ENCODE measurements at places on chromosomes 1 and 21.

DNA sequence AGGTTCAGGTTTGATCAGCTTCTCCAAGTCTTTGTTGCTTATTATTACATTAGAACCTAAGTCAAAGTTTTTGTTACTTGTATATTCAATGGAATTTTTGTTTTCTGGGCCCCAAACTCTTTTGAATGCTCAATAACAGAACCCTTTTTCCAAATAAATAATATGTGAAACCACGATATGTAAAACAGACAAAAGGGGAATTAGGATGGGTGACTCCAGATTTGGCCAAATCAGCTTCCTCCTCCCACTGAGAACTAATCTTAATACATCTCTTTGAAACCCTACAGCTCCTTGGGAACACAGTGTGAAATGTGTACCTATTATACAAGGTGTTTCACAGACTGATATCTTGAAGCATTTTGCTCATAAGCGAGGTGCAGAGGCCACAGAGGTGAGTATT is 67.0 kb upstream of the TNFSF18 start:
- no peak for DNase-seq

GRCh38 chr1:78387201-78387600 is 103.6 kb upstream of the PTGFR start:
- no peak for DNase-seq

DNA sequence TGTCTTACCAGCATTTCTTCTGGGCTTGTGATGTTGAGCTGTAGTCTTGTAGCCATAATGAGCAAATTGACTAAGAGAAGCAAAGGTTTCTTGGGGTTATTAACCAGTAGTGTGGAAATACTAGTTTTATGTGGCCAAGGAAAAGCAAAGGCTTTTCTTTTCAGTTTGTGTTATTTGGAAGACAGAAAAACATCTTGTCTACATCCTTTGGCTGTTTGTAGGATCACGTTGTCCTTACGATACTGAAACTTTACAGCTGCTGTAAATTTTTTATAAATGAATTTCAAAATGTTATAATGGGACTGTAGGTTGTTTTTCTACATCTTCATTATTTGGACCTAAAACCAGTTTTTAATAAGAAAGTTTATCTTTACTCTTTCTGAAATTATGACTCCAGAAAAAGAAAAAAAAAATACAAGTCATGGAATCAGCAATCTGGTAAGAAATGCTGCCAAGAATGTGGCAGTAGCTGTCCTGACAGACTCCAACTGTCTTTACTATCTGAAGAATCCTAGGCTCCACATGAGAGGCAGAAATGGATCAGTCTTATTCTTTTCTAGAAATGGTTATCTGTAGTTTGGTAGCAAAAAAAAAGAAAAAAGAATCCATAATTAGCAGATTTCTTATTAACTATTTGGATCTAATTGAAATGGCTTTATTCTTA is 41.6 kb upstream of the QSOX1 start:
- DNase-seq, result no peak

DNA sequence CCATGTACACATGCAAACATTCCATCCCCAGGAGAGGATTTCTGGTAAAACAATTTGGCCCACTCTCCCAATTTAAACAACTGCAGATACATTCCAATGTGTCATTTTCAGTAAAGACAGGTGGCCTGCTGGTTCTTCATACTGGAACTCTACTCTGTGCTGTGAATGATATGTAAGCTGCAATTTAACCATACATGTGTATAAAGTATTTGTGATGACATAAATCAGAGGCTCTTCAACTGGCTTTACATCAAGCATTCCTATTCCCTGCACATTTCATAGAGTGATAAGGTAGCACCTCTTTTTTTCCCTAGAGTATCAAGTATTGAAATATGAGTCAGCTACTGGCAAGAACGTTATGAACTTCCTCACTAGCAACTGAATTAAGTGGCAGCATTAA is 649.5 kb upstream of the ADGRL2 start:
- peak; percentile 11 for DNase-seq

DNA sequence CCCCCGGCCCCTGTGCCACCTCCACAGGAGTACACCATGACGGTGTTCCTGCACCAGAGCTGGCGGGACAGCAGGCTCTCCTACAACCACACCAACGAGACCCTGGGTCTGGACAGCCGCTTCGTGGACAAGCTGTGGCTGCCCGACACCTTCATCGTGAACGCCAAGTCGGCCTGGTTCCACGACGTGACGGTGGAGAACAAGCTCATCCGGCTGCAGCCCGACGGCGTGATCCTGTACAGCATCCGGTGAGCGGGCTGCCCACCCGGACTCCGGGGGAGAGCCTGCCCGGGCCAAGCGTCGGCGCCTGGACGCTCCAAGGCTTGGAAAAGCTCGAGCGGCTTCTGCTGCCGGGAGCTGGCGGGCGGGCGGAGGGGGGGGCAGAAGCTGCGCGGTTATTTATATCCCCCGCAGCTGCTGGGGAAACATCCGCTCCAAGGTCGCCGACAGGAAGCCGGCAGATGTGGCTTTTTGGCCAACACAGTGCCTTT is 6.4 kb downstream of the GABRD start:
- DNase-seq, result peak; percentile 50

GRCh38 chr1:204921855-204922516 is 51.3 kb downstream of the NFASC start:
- DNase-seq, result no peak

DNA sequence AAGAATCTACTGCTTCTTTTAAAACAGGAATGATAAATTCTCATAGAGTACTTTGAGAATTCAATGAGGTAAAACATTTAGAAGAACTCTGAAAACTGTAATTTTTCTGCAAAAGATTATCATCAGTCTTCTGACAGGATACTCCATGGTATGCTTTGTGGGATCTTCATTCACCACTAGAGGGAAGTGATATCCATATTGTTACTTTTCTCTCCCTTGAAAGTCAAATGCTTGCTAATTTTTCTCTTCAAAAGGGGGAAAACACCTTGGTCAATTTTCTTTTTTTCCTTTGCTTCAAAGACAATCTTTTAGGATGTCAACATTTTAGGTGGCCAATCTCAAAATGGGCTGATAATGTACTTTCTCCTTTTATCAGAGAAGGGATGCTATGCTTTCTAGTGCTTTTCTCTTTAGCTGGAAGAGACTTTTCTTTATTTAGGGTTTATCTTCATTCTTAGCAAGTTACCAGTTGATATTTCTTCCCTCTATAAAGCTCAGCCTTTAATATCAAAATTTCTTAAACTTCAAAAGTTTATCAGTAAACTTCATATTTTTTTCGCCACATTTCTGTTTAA is 95.5 kb downstream of the NEGR1 start:
- DNase-seq, result peak; percentile 32

DNA sequence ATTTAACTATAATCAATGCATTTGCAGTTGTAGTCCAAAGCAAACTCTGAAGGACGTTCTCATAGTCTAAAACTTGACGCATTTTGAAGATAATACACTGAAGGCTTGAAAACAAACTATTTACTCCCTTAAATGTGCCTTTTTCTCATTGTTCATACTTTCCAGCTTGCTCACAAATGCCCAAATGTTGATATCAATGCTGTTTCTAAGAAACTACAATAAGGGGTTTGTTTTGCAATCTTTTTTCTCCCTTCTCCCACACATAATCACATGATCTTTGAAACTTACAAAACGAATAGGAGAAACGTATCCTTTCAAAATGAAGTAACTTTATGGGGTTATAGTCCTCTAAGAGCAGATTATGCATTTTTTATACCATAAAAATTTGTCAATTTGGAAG is 508.7 kb downstream of the DPYD start:
- DNase-seq, result no peak

GRCh38 chr1:12424087-12424529 is 193.9 kb downstream of the DHRS3 start:
- DNase-seq, result no peak

GRCh38 chr1:64867266-64867665 is 99.1 kb downstream of the JAK1 start:
- DNase-seq, result no peak

- DNase-seq, result peak; percentile 4
Measured at GRCh38 chr21:31623664-31624063, 35.8 kb upstream of the SOD1 start.

DNA sequence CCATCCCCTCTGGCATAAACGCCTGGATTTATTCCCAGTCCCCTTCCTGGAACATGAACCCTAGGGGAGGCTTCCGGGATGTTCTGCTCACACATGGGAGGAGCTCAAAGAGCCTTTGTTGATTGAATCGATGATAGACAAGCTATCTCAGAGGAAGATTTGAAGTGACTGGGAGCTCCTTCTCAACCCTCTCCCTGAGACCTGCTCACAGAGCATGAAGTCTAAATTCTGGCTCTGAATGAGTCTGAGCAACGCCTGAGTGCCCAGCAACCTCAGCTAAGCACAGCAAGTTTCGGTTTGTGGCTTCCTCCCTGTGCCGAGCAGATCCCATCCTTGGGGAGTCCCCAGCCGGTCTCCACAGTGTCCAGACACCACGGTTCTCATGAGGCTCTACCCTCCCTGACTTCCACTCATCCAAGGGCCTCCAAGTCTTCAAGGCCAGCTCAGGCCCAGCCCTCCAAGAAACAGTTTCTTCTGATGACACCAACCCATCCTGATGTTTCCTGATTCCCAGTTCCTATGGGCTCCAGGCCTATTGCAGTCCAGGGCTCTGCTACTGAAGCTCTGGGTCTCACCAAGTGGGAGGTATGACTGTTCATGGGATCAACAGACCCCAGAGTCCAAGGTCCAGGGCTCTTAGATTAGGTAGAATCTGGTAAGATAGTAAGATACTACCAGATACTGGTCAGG is 190.8 kb downstream of the DYRK1A start:
- DNase-seq, result no peak

DNA sequence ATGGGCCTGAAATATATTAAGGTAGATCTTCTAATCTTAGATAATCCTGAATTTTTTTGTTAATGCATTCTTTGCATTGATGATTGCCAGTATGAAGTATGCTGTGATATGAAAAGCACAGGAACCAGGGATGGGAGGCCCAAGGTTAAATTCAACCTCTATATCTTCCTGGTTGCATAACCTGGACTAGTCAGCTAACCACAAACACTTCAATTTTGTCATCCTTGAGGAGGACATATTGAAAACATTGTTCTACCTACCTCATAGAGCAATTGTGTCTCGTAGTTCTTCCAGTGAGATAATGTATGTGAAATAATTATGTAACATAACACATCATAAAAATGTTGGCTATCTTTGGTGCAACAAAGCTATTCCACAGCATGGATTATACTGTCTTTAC is 25.6 kb downstream of the PDC start:
- DNase-seq, result peak; percentile 10

DNA sequence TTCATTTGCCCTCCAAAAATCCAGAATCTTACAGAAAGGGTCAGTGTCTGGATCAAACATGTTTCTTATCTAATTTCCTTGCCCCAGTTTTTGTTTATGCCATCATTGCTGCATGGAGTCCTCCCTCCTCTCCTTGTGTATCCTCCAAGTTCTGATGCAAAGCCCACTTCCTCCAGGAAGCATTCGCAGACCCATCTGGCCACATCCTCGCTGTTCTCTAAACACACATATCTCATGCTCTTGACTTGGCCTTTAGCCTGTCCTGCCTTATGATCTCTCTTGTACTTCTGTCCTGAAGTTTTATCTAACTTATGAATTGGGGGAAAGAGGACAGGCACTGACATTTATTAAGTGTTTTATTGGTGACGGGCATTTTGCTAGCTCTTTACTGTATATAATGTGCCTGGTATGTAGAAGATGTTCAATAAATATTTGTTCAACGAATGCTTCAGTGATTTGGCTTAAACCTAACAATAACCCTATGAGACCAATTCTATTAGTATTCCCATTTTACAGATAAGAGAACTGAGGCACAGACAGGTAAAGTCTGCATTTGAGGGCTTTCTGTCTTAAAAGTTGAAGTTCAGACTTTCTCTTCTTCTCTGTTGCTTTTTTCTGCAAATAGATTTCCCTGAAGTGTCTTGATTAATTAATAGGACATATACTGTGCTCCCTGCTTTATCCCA is 19.2 kb upstream of the ID3 start:
- no peak for DNase-seq

DNA sequence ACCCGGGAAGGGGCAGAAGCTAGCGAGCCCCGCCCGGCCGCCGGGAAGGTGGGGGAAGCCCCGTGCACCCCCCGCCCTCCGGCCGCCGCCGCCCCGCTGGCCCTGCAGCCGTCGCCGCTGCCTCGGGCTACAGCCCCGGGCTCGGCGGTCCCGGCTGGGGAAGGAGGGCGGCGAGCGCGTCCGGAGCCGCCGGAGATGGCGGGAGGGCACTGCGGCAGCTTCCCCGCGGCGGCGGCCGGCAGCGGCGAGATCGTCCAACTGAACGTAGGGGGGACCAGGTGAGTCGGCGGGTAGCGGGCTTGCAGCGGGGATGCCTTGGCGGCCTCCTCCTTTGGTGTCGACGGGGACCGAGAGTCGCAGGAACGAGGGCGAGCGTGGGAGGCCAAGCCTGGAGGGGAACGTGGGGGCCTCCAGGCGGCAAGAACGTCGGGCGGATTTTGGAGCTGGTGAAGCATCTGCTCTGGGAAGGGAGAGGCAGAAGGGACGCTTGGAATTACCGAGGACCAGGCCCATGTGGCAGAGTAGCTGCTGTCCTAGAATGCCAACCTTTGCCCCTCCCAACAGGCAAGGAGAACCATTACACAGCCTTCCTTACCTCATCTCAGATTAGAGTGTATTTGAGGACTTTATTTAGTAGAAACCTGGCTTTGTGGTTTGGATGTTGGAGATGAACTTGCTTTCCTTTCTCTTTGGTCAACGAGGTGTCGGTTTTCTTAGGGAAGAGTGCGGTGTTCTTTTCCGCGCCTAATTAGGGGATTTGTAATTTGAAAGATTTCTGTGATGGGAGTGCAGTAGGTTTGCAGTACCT is 591 bp downstream of the KCTD3 start:
- DNase-seq, result peak; percentile 67

- peak; percentile 71 for DNase-seq
Measured at GRCh38 chr1:231970684-231971083, 344.1 kb downstream of the DISC1 start.

GRCh38 chr1:77303387-77303786 is 21.6 kb downstream of the AK5 start:
- DNase-seq, result no peak

DNA sequence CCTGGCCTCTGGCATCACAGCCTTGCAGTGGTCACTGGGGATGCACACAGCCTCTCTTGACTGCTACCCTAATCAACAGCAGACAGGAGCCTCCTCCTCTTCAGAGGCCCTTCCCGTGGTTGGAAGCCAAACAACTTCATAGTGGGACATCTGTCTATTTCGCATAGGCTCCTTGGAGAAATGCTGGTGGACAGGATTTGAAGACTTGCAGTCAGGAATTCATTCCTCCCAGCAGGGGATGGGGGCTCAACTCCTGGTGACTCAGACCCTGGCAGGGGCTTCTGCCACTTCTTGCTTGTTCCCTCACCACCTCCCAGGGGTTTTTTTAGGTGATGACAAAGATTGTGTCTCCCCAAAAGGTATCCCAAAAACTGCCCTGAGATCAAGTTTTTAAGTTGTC is 191.7 kb upstream of the CAMK1G start:
- DNase-seq, result no peak

DNA sequence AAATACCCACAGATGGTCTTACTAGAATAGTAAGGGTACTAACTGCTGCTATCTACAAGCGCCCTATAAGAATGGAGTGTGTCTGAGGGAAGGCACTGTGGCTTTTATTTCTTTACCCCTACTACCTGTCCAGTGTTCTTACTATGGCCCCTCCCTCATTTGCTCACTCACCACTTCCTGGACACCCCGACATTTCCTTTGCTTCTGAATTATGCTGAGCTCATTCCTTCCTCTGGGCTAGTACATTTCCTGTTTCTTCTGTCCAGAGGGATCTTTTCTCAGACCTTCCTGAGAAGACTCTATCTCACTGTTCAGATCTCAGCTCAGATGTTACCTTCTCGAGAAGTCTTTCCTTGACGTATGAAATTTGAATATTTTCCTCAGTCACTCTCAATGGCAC is 192.1 kb upstream of the DAB1 start:
- DNase-seq, result no peak

All from Kasumi-1 (cell line).